Daoy (cell line): ENCODE measurements at places on chromosomes 4 and X. TPM values are rescaled to one million over a fixed set of nuclear protein-coding genes. Genes with fewer than 3 reads are reported as not detected.

GRCh38 chrX:24498181-24498580, 33.1 kb downstream of the PDK3 start:
- DNase-seq: peak; percentile 25

DNA sequence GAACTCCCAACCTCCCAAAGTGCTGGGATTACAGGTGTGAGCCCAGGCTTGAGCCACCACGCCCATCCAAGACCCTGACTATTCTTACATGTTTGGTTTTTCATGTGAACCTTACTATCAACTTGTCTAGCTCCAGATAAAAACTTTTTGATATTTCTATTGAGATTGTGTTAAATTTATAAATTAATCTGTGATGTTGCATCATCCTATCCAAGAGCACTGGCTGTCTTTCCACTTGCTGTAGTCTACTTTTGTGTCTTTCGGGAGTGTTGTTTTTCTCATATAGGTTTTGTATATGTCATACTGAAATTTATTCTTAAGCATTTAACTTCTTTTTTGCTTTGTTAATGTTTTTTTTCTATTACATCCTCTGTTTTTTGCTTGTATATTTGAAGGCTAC, 34.6 kb downstream of the BRCC3 start:
- DNase-seq: no peak

GRCh38 chr4:180483036-180483435, 1760.2 kb upstream of the TENM3 start:
- DNase-seq: no peak

The MXRA5 gene
- 0.21 and 0.51 TPM in 2 replicates for total RNA-seq

DNA sequence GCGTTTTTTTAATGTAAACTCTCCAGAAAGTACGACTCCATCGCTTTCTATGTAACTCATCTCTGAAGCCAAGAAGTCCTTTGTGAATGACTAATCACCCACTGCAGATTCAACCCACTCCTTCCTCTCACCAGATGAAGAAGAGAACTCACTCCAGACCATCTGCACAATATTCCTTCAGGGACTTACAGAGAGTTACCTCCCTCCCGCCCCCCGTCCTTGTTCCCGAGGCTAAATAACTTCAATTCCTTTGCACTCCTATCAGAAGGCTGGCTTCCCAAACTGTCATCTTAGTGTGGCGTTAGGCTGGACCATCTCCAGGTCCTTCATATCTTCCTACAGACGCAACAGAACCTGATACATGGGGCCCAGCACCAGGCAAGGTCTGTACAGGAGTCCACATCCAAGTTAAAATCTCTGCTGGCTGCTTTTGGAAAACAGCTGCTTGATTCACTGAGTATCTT, 82.4 kb downstream of the AFAP1 start:
- peak; percentile 70 for DNase-seq

GRCh38 chr4:159021597-159022385, 81.1 kb upstream of the RAPGEF2 start:
- no peak for DNase-seq

GRCh38 chr4:168900080-168900479, 110.0 kb downstream of the CBR4 start:
- DNase-seq: no peak

The SSX4 gene
- not detected in 2 replicates for total RNA-seq

DNA sequence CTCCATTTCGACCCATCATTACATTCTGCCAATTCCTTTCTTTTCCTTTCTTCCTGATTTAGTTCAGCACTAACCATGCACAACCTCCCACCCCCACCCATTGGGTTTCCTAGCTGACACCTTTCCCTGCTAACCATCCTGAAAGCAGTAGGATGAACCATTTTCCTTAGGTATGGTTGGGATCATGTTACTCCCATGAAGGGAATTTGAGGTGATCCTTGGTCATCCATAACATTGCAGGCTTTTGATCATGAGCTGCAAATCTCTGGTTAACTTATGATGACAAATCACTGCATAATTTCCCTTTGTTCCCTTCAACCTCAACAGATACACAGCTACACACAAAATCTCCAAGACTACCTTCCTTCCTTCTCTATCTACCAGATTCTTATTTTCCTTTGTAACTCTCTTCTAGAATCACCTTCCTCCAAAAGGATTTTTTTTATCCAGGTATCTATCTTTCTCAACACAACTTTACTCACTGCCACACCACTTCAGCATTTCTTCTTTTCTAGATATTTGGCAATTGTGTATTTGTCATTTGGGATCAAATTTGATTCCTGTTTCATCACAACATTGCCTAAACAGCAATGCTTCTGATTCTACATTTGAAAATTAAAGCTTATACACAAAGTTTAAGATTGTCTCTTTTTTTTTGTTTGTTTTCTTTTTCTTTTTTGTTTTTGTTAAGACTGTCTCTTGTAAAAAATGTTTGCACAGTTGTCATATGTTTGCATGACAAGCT, 145.1 kb downstream of the RBM47 start:
- DNase-seq: no peak

GRCh38 chr4:95869961-95870500, 30.1 kb downstream of the PDHA2 start:
- no peak for DNase-seq

- DNase-seq: no peak
Measured at GRCh38 chr4:28799696-28800095, 1920.5 kb upstream of the PCDH7 start.

DNA sequence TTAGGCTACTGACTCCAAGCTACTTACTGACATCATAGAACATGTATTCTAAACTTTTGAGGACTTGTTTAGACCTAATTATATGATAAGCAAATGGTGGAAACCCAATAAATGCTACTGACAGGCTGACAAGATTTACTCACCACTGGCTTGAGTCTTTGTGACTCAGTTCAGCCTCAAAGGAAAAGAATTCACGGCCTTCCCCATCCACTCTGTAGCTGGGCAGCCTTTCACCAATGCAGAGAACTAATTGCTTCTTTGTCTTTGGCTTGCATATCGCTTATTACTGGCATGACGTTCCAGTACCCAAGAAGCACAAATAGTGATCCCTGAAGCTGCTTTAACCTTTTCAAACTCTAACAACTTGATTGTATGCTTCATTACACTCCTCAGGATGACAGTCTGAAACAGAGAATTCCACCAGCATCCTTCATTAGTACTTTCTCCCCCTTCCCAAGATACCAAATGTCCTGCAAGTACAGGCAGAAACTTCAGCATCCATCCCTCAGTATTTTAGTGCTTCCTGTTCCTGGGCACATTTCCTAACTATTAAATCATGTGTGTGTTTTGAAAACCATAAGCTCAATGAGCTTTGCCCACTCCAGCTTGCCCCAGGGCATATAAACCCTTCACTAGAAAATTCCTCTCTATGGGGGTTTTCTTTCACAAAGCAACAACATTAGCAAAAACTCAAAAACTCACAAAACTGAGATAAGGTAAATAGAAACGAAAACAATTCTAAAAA, 298.1 kb upstream of the SLC7A11 start:
- DNase-seq: no peak

- no peak for DNase-seq
Measured at GRCh38 chr4:30002341-30002740, 717.8 kb upstream of the PCDH7 start.

The MBNL3 gene
- total RNA-seq: 3.5 and 3.8 TPM in 2 replicates

The SPIN2A gene
- not detected in 2 replicates for total RNA-seq

- DNase-seq: peak; percentile 15
Measured at GRCh38 chr4:84531689-84532088, 32.6 kb upstream of the NKX6-1 start.

DNA sequence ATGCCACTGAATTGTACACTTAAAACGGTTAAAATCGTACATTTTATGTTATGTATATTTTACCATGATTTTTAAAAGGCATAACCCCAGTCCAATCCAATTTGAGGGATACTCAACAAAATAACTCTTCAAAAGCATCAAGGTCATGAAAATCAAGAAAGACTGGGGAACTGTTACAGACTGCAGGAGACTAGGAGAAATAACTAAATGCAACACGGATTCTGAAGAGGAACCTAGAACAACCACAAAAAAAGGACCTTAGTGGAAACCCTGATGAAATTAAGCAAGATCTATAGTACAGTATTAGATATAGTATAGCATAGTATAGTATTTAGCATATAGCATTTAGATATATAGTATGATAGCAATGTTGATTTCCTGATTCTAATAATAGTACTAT, 26.8 kb downstream of the SH3KBP1 start:
- DNase-seq: no peak

GRCh38 chr4:177155454-177155853, 154.2 kb upstream of the NEIL3 start:
- DNase-seq: no peak
